Activated effector memory CD4-positive, alpha-beta T cell treated with Interleukin-2 at 50 U/mL for 16 hours (primary cell): ENCODE measurements at places on chromosomes 11 and 22.

- DNase-seq, result no peak
Measured at GRCh38 chr22:21939461-21939913, 13.2 kb downstream of the PPM1F start.

DNA sequence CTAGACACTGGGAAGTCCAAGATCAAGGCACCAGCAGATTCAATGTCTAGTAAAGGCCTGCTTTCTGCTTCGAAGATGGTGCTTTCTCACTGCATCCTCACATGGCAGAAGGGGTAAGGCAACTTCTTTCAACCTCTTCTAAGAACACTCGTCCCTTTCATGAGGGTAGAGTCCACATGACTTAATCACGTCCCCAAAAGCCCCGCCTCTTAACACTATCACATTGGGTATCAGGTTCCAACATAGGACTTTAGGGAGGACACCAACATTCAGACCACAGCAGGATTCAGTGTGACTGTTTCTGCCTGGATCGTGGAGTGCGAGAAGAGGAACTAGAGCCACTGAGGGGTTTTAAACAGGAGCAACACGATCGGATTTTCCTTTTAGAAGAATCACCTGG is 3.7 kb upstream of the TIRAP start:
- DNase-seq, result no peak

DNA sequence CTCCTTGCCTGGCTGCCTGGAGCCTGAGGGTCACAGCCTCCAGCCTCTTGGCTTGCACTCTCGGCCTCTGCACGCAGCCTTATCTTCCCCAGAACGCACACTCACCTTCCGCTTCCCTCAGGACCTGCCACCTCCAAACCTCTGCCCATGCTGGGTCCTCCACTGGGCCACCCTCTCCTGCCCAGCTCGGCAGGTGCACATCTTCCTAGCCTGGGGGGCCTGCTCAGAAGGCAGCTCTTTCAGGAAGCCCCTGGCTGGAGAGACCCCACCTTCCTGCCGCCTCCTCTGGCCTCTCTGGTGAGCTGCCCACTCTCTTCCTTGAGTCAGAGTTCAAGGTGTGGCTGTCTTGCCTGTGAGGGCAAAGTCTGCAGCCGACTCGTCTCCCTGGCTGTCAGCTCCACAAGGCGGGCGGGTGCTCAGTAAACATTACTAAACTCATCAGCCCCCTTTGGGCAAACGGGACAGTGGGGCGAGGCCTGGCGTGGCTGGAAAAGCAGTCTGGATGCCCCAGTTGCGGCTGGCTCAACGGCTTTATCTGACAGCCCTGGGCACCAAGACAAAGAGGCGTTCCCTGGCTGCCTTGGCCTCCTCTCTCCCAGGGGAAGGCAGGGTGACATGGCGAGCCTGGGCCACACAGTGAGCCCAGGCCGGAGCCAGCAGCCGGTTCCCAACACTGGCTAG is 1.7 kb upstream of the LINC01488 start:
- DNase-seq, result no peak

DNA sequence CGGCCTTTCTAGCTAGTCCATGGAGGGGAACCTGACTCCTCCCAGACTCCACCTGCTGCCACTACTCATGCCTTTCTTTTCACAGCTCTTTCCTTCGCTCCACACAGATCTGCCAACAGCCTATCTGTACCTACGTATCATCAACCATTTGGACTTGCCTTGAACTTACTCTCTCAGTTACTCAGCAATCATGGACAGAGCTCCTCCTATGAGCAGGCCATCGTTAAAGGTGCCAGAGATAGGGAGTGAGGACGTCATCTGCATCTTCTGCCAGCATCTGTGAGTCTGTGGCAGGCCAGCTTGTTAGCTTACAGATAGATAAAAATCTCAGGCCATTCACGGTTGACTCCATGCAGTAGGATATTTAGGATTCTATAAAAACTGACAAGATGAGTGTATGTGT is 162.9 kb upstream of the ZBED5 start:
- DNase-seq, result no peak

DNA sequence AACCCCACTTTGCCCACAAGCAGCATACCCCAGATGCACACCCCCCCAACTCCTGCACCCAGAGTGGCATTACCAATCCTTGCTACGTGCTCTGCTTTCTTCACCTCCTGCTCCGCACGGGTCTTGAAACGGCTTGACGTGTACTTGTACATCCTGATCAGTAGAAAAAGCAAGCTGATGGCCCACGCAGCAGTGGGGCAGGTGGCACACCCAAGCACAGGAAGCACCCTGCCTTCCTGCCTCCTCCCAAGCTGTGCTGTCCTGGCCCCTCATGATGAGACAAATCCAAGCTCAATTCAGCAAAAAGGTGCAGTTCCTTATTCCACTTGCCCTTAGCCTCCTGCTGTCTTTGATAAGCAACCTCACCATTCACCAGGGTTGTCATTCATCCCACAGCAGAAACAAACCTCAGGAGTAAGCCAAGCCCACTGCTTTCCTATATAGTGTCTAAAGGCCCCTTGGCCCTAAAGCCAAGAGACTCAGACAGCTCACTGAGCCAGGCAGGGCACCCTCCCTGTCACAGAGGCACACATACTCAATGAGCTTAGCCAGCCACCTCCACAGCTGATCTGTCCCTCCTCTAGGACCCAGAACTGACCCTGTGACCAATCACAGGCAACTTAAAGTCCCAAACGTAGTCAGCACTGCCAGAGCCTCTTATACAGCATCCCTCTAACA is 27.8 kb downstream of the MORC2 start:
- DNase-seq, result peak; percentile 52

- DNase-seq, result no peak
Measured at GRCh38 chr11:20031155-20032001, 128.9 kb downstream of the DBX1 start.

DNA sequence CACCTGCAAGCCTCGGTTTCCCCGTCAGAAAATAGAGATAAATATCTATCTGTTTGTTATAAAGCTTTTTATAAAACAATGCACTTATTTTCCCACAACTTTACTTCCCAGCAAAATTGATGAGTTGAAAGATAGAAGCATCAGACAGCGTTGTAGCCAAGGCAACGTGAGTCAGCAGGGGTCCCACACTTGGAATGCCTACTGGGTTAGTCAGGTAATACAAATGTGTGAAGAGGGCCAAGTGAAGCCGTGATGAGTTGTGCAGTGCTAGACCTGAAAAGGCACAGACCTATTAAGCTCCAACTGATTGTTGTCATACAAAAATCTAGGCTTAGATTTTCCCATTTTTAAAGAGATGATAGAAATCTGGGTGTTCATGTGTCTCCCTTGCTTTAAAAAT is 118.7 kb downstream of the PGR start:
- no peak for DNase-seq

GRCh38 chr22:39178206-39179111 is 26.0 kb upstream of the CBX7 start:
- no peak for DNase-seq

DNA sequence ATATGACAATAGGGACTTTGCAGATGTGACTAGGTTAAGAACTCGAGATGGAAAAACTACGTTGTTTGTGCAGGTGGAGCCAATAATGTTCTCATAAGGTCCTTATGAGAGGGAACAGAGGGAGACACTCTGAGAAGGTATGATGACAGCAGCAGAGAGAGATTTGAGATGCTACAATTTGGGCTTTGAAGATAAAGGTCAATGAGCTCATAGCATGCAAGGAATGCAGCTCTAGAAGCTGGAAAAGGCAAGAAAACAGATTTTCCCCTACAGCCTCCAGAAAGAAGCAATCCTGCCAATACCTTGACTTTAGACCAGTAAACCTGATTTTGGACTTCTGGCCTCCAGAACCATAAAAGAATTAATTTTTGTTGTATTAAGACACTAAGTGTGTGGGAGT is 21.1 kb downstream of the FAM76B start:
- DNase-seq, result no peak

GRCh38 chr11:20177136-20177535 is 16.9 kb upstream of the DBX1 start:
- no peak for DNase-seq

DNA sequence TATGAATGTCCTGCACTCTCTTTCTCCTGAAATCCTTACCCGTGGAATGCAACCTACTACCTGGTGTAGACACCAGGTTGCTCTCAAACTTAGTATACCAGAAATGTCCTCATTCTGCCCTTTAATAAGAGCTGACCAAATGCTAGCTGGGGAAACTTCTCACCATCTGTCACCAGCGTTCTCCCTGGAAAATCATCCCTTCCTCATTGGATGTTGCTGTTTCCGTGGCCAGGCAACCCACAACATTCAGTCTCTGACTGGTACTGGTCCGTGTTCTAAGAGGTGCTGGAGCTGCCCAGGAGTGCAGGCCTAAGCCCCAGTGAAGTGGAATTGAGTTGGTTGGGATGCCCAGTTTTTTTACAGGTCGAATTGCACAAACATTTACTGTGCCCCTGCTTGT is 40.7 kb upstream of the RAB1B start:
- DNase-seq, result no peak

- DNase-seq, result no peak
Measured at GRCh38 chr11:45210846-45211245, 64.4 kb downstream of the PRDM11 start.

- no peak for DNase-seq
Measured at GRCh38 chr22:38286915-38287669, 14.3 kb upstream of the TMEM184B start.

- DNase-seq, result no peak
Measured at GRCh38 chr11:65651589-65652510, 10.9 kb downstream of the RELA start.

DNA sequence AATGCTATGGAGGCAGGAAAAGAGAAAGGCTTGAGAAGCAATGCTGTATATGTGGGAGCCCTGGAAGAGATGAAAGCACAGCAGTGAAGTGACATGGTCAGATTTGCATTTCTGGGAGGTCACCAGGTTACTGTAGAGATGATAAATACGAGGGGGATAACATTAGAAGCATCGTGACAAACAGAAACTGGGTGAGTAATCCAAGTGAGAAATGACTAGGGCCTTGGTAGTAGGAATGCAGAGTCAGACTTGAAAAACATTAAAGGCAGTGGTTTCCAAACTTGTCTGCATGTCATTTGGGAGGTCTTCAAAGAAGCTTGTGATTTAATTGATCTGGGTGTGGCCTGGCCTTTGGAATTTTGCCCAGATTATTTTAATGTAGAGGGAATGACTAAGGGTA is 43.9 kb downstream of the CCDC34 start:
- DNase-seq, result no peak

- no peak for DNase-seq
Measured at GRCh38 chr11:36186340-36187175, 102.7 kb downstream of the COMMD9 start.

DNA sequence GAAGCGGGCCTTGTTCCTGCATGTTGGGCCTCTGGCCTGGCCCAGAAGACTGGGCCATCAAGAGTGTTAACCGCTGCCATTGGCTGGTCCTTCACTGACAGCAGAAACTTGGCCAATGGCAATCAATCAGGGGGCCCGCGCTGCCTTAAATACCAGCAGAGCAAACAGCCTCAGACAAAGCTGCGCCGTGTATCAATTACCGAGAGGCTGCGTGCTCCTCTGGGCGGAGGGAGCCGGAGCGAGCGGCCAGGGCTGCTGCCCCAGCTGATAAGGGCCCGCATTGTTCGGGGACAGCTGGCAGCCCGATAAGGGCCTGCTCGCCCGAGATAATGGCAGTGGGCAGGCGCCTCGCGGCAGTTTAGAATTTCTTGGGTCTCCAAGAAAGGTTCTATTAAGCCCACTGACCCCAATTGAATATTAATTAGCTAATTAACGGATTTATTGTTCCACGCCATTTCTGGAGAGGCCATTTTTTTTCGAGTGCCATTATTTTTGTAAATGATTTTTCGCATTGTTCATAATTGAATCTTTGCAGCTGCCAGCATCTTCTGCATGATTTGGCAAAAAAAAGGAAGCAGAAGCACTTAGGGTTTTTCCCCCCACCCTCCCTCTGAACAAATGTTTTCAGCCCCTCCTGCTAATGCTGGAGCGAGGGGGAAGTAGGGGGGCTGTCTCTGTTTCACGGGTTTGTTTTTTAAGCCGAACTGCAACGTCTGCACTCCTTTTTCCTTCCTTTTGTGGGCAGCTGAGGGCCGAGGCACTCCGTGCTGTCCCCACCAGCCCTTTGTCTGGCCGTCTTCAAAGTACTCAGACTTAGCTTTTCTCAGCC is 37.6 kb upstream of the RIC3 start:
- DNase-seq, result no peak

DNA sequence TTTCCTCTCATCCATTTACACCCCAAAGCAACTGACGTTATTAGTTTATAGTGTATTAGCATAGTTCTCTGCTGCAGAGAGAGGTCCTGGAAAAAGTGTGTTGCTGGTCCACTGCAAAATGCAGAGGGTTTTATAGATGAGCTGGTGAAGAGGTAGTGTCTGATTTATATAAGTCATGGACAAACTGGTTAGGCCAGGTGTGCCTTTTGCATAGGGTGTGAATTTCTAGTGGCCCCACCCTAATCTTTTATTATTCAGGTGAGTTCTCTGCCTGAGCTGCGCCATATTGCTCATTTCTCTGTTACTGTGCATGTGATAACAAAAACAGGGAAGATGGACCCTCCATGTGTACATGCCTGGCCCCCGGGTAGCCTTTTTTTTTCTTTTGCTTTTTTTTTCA is 43.1 kb upstream of the TRIM77 start:
- DNase-seq, result no peak

- no peak for DNase-seq
Measured at GRCh38 chr11:70526116-70527045, 128.1 kb downstream of the CTTN start.

GRCh38 chr11:134727204-134727603 is 315.2 kb upstream of the B3GAT1 start:
- no peak for DNase-seq

DNA sequence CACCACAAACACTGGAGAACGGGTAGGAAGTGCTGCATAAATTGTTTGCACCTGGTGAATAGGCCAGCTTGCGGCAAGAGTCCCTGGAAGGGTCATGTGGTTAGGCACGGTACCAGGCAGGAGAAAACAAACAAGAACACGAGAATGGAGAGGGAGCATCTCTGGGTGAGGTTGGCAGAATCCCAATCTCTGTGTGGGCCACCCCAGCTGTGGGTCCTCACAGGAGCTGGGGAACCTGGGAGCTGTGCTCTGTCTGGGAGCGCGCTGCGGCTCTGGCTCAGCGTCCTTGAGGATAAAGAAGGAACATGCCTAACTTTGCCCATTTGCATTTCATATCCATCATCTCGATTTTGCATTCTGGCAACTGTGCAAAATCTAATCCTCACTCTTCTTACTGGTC is 46.1 kb upstream of the JAM3 start:
- DNase-seq, result no peak

DNA sequence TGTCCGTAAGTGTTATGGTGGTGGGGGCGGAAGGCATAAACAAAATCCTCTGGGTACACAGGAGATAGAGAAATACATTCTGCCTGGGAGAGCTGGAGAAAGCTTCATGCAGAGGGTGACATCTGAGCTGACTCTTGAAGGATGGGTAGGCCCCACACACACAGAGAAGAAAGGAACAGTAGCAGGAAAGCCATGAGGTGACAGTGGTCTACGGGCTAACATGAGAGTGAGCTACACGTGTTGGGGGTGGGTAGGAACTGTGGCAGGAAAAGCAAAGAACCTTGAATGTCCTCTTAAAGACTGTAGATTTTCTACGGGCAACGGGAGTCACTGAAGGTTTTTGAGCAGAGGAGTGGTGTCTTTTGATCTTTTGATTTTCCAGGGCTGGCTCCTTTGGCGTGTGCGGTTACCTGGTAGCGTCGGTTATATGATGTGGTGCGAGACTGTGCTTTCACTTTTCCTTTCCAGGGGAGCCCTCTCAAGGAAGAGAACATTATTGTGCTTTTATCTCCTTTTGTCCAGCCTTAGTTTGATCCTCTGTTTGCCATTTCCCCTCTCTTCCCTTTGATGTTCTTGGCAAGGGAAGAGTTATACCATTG is 39.7 kb downstream of the ADAMTS8 start:
- no peak for DNase-seq

GRCh38 chr11:101279728-101280127 is 150.1 kb upstream of the PGR start:
- no peak for DNase-seq
